ENCODE measurements at places on chromosomes 5 and 9.

GRCh38 chr5:156326718-156327259 lies at the start of gene SGCD:
Gene SGCD, plus strand, starts transcription at chr5:156327164.
- peaks cover 11% of the 10 kb centered on the region for H3K4me1 ChIP-seq
- no peaks in the 10 kb centered on the region for H3K36me3 ChIP-seq
- DNase-seq = no peak
- H3K27ac ChIP-seq = peak within 1 kb of the TSS; percentile 52
- no peaks in the 10 kb centered on the region for H3K27me3 ChIP-seq

DNA sequence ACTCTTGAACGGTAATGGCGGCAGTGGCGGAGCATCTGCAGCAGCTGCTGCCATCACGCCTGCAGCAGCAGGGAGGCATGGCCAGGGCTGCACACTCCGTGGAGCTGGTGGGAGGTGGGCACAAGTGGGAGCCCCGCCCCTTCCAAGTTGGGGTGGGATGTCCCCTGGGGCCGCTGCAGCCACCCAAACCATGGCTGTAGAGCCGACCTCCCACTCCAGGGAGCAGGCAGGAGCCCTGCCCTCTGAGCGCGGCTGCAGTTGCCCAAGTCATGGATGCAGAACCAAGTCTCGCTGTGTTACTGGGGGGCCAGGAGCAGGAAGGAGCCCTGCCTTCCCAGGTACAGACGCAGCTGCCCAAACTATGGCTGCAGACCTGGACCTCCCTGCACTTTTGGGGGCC lies 215.3 kb upstream of the VLDLR start:
- no peak overlapping the region for H3K27ac ChIP-seq
- no peaks in the 10 kb centered on the region for H3K4me1 ChIP-seq
- no peaks in the 10 kb centered on the region for H3K36me3 ChIP-seq
- no peak overlapping the region for H3K4me3 ChIP-seq
- no peak for DNase-seq

GRCh38 chr9:26026423-26027100 lies 348.3 kb upstream of the TUSC1 start:
- H3K27me3 ChIP-seq = no peaks in the 10 kb centered on the region
- no peak overlapping the region for H3K27ac ChIP-seq
- H3K36me3 ChIP-seq = no peaks in the 10 kb centered on the region
- DNase-seq = no peak
- H3K4me3 ChIP-seq = no peak overlapping the region

DNA sequence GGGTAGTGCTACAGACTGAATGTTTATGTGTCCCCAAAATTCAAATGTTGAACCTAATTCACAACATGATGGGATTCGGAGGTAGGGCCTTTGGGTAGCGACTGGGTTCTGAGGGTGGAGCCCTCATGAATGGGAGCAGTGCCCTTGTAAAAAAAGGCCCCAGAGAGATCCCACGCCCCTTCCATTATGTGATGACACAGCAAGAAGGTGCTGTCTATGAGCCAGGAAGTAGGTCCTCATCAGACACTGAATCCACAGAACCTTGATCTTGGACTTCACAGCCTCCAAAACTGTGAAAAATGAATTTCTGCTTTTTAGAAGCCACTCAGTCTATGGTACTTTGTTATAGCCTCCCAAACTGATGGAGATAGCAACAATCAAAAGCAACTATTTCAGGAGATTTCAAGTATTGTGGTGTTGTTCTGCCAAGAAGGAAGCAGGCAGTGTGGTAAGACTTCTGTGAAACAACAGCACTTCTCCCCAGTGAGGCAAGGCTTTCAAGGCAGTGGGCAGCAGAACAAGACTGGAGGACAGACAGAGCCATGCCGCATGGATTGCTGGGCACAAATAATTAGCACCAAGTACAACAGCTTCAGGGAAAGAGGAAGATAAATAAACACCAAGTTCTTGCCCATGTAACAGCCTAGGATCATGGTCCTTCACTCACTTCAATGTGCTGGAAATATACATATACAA lies 76.1 kb downstream of the OR2K2 start:
- H3K4me1 ChIP-seq = no peaks in the 10 kb centered on the region
- no peak overlapping the region for H3K4me3 ChIP-seq
- no peaks in the 10 kb centered on the region for H3K27me3 ChIP-seq
- no peak for DNase-seq
- no peaks in the 10 kb centered on the region for H3K36me3 ChIP-seq
